Urothelium cell line (cell line): ENCODE measurements at places on chromosomes 3 and 15.

- no peak for DNase-seq
Measured at GRCh38 chr15:39605146-39605545, 24.3 kb downstream of the THBS1 start.

DNA sequence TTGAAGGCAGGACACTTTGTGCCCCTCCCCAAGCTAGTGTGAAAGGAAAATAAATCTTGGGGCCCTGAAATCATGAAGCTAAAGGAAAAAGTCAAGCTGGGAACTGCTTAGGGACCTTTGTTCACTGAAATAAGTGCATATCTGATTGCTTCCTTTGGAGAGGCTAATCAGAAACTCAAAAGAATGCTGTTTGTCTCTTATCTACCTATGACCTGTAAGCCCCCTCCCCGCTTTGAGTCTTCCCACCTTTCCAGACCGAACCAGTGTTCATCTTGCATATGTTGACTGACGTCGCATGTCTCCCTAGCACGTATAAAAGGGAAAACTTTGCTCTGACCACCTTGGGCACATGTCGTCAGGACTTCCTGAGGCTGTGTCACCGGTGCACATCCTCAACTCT is 53.1 kb downstream of the SLC30A4 start:
- no peak for DNase-seq

GRCh38 chr15:38464675-38465074 is 10.7 kb downstream of the FAM98B start:
- DNase-seq: no peak

DNA sequence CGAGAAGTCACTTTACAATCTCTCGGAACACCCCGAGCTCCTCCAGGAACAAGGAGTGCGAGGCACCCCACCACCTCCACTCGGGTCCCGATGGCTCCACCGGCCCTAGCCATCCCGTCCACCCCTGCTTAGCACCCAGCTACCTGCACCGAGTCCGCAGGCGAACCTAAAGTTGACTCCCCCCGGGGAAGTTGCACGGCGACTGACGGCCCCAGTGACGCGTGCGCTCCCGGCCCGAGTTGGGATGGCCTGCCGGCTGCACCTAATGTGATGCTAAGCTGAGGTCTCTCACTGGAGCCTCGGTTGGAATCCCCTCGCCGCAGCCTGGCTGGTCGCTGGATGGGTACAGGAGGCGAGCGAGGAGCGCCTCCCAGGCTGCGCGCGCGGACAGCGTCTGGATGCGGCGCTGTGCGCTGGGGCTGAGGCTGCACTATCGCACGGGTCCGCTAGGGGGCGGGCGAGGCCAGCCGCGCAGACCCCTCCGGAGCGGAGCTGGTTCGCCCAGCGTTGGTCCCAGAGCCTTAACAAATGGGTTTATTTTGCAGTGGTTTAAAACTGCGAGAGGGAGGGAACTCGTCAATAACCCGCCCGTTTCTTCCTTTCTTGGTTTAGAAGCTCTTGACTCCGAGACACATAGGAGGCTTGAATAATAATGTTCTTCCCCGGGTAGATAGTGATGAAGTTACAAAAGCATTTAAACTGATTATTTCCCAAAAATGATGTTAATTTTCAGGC is at the start of gene OXTR:
Gene OXTR, minus strand, starts transcription at position 526 of the 735 bp plus-strand sequence. CDS start 1,426 bp downstream, outside the sequence.
- peak; percentile 92 for DNase-seq

DNA sequence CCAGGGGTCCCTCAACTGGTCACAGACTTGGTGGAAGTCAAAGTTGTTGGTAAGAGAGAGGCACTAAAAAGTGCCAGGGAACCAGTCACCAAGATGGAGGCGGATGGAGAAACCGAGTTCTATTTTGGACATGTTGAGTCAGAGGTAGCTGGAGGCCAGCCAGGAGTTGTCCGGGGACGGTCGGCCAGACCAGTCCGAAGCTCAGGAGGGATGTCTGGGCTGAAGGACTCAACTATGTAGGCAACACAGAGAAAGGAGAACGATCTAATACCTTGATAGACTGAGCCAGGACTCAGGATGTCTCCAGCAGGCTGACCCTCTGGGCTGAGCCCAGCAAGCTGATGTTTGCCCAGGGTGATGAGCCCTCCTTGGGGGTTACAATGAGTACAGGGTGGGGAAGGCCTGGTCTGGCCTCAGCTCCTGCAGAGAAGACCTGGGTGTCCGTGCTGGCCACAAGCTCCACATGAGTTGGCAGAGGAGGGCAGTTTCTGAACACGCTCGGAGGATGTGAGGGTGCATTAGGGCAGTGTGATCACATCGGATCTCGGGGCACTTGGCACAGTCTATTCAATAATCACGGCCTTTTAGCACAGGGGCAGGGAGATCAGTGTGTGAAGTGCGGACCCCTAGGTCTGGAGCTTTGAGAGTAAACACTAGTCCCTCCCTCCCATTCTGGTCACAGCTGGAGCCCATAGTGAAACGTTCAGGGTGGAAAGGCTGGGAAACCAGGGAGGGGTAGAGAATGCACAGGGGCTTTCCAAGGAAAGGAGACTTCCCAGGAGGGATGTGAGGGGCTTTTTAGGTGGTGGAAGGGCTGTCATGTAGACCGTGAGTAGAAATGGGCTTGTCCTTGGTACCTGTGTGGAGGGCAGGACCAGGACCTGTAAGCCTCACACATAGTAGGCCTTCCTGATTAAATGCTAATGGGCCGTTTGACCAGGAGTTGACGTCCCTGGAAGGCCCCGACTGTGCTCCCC is 111.9 kb downstream of the ETFA start:
- DNase-seq: peak; percentile 52

- no peak for DNase-seq
Measured at GRCh38 chr3:128486205-128486628, 6.8 kb downstream of the GATA2 start.

- no peak for DNase-seq
Measured at GRCh38 chr3:9023226-9023590, 59.9 kb upstream of the RAD18 start.

- DNase-seq: no peak
Measured at GRCh38 chr15:67161881-67162280, 92.6 kb downstream of the AAGAB start.

DNA sequence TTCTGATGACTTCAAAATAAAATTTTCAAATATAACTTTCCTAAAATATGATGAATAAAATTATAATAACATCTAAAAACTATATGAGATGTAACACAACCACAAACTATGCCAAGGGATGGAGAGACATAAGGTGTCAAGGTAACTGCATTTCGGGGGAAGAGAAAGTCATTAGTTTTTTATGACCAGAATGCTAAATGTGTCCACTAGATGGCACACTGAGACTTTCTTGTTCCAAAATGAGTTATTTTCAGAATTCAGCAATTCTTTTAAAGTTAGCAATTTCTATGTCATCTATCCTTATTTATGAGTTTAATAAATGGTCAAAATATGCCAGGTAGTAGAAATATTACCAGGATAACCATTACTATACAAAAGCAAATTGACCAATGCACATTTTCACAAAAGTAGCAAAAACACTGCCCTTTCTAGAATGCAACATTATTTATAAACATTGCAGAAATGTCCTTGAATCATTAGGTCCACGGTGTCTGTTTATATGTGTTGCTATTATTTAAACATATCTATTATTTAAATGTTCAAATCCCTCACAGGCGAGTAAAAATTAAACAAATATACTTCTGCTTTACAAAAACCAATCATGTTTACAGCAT is 374.2 kb downstream of the PLCL2 start:
- DNase-seq: peak; percentile 32

DNA sequence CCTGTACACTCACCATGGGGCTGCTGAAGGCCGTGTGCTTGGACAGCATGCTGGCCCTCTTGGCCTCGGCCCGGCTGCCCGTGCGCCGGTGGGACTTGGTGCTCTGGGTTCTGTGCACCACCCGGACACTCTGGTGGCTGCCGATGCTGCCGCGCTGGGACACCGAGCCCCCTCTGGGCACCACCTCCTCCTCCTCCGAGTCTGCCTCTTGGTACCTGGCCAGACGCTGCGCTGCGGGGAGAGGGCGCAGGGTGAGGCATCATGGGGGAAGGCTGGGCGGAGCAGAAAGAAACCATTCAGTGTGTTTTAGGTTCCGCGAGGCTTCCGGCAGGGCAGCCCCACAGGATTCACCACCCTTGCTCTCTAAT is 145.0 kb downstream of the ATP10A start:
- no peak for DNase-seq
